ENCODE measurements at places on chromosomes 2 and 18. TPM values are rescaled to one million over a fixed set of nuclear protein-coding genes. Genes with fewer than 3 reads are reported as not detected.
A peak's percentile ranks its signal among the peaks of the same experiment; 100 is the strongest.

- no peak for DNase-seq
These were observed 71.1 kb downstream of the DOCK10 start for GRCh38 chr2:224971214-224971613.

DNA sequence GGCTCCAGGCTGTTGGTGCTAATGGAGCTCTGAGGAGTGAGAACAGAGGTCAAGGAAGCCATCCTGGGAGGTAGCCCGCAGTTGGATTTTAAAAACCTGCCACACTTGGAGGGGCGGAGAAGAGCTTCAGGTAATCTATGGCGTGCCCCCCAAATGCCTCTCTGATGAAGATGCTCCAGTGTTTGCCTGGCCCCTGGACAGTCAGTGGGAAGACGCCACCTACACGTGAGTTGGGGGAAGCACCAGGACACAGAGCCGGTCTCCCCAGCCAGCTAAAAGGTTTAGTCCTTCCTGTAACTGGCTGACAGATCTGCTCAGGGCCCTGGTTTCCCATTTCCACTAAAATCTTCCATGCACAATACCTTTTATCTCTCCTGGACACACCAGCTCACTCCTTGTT is 225.0 kb downstream of the TTC32 start:
- no peak for DNase-seq

DNA sequence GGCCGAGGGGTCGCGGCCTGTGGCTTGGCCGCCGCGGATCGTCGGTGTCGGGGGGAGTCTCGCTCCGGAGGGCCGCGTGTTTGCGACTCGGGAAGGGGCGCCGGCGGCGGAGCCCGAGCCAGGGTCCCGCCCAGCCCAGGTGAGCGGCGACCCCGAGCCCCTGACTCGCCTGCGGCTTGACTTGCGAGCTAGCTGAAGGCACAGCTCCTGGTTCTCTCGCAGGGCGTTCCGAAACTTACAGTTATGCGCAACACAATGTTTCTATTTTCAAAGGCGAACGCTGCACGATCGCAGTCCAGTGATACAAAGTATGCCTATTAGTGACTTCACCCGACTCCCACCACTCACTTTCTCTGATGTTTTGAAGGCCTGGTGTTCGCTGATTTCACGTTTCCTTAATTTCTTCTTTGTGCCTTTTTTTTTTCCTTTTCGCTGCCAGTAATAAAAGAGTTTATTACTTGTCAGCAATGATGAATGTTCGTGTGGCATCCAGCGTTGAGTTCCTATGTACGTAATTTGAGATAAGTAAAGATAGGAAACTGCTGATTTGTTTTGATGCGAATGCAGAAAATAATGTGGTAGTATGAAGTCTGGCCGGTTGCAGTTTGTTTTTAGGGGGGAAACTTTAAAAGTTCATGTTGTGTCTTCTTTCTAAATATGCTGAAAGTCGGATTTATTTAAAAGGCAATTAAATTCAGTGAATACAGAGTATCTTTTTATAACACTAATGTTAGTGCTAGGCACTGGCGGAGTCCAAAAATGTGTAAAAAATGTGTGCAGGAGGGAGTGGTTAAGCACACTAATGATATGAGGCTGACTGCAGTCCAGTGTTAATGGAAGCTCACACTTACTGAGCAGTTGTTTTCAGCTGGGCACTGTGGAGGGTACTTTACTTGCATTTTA is 706 bp downstream of the UBXN2A start:
- DNase-seq, result peak; percentile 54

- no peak for DNase-seq
These were observed 7.3 kb upstream of the ASIC4 start for GRCh38 chr2:219506802-219507526.

Gene FRZB
- polyA plus RNA-seq, result 15.7 TPM

GRCh38 chr2:205680067-205680466 is 2.2 kb upstream of the NRP2 start:
- no peak for DNase-seq

Gene LAMA1
- 100 TPM for polyA plus RNA-seq

DNA sequence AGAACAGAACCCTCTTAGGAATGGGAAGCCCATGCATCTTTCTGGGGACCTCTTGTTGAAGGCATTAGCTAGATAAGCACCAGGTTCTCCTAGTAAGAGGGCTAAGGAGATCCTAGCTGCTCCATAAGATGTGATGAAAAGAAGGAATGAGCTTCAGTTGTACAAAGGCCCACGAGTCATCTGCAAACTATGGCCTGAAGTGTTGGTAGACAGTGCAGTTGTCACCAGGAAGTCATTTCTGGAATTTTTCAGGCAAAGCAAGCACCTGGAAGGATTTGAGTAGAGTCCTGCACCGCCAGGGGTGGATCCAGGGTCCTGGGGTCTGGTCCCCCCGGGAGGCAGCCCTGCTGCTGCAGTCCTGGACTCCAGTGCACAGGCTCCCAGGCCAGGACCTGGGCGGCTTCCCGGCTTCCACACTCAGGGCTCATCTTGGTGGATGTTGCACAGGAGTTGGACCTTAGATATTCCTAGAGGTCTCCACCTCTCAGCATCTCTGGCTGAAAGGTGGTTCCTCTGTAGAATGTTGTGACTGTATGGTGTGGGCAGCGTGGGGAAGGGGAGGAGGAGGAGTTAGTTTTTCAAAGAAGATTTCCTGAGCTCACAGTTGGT is 85.3 kb downstream of the LDLRAD4 start:
- DNase-seq, result no peak

Gene C2orf66
- polyA plus RNA-seq, result 0.35 TPM

- no peak for DNase-seq
These were observed 48.0 kb upstream of the ID2 start for GRCh38 chr2:8633735-8634313.

- no peak for DNase-seq
These were observed 91.5 kb upstream of the CCBE1 start for GRCh38 chr18:59788791-59789106.

- no peak for DNase-seq
These were observed 38.3 kb downstream of the KLHL29 start for GRCh38 chr2:23423062-23423872.

Gene CYTIP
- polyA plus RNA-seq, result 1.8 TPM

- DNase-seq, result no peak
These were observed 43.2 kb downstream of the SDC1 start for GRCh38 chr2:20181761-20182160.

DNA sequence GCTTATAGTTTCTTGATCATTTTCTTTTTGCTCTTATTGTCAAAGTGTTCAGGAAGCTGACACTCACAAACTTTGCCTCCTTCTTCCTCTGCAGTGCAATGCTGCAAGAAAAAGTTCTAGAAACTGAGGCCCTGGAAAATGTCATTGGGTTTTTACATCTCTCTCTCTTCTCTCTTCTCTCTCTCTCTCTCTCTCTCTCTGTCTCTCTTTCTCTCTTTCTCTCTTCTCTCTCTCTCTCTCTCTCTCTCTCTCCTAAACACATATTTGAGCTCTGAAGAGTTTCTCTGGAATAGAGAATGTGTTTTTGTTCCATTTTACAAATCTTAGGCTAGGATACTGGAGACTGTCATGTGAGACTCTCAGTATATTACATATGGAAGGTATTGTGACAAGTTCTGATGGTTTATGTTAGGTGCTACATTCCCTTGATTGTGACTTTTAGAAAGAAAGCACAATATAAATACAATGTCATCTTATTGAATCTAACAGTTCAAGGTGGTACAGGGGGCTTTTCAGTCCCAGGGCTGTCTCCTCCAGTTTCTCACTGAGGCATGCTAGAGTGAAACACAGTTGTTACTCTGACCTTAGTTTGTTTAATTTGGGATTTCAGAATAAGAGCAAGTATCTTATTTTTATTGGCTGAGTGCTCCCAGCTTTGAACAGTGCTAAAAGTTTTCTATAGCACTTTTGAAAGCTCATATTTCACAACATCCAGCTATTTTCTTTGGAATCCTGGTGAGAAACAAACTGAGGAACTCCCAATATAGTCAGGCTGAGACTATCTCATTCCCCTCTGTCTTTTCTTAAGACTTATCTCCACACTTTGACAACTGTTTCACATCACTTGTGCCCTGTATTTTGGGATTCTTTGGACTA is 41.4 kb upstream of the EHBP1 start:
- peak; percentile 41 for DNase-seq

Gene KCNG3
- 0.86 TPM for polyA plus RNA-seq

GRCh38 chr2:33457556-33458247 is 18.7 kb upstream of the RASGRP3 start:
- no peak for DNase-seq

GRCh38 chr2:213806125-213806726 is 522.0 kb downstream of the SPAG16 start:
- DNase-seq, result no peak

Gene ALPI
- polyA plus RNA-seq, result 0.06 TPM

- DNase-seq, result no peak
These were observed 284.6 kb upstream of the UBE2E3 start for GRCh38 chr2:180695586-180696401.

DNA sequence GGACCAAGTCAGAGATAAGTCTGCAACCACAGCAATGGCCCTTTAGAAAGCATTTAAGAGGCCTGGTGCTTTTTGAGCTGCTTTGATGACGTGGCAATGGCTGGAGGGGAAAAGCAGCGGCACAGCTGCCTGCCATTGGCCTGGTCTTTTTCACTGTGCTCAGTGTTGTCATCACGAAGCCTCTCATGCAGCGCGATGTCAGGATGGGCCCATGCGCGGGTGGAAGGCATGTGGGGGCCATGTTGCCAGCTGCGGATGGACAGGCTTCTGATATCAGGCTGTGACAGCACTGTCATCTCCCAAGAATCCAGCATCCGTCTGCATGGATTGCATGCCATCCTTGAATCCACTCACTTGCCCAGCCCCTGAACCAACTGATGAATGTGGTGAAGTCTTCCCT is 204.5 kb downstream of the ACKR3 start:
- no peak for DNase-seq

Gene SIX3
- polyA plus RNA-seq, result not detected

- no peak for DNase-seq
These were observed 1.1 kb downstream of the GRP start for GRCh38 chr18:59220784-59221765.

DNA sequence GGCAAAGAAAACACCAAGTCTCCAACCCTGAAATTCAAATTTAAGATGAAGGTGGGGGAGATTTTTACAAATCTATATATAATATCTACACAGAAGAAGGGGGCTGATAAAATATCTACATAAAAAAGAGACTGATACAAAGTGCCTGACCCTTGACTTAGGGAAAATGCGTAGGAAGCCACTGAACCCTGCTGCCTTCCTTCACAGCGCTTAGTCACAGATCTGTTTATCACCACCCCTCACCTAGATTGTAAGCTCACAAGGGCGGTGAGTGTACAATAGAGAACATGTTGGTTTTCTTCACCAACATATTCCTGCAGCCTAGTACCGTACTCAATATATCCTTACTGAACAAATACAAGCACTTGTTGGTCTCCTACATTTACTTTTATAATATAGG is 54.3 kb downstream of the NOL10 start:
- DNase-seq, result no peak

DNA sequence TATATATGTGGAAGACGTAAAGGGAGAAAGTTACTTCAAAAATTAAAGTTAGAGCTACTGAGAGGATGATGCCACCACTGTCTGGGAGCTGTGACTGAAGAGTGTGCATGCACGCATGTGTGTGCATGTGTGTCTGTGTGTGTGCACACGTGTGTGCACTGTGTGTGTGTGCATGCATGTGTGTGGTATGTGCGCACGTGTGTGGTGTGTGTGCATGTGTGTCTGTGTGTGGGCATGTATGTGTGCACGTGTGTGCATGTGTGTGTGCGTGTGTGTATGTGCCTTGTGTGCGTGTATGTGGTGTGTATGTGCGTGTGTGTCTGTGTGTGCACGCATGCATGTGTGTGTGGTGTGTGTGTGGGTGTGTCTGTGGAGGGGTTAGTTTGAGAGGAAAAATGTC is 473.4 kb downstream of the CMPK2 start:
- DNase-seq, result no peak

- DNase-seq, result no peak
These were observed 25.1 kb downstream of the BAZ2B start for GRCh38 chr2:159591221-159591620.

Gene ACTR1B
- 54.2 TPM for polyA plus RNA-seq

DNA sequence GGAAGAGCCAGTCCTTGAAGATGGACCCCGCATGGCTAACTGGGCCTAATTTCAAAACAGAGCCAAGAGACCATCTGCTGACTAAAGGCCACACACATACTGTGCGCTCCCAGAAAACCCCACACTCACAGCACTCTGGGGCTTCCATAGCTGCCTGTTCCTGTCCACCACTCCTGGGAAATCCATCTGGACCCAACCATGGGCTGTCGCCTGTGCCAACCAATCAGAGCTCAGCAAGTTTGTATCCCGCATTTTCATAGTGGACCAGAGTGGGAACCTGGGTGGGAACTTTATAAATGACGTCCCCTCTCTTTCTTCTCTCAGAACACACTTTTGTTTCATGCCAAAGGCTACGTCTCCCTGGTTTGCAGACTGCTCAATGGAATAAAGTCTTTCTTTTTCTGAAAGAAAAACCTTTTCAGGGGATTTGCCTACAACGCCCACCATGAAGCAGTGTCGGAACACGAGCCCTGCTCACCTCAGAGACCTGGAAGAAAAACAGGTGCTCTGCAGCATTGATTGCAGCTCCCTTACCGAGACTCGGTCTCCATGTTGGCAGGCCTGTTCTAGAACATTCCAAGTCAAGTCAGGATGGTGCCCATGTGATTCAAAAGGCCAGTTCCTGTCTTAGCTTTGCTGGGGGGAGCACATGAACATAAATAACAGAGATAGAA is 137.2 kb upstream of the GPC1 start:
- DNase-seq, result no peak

DNA sequence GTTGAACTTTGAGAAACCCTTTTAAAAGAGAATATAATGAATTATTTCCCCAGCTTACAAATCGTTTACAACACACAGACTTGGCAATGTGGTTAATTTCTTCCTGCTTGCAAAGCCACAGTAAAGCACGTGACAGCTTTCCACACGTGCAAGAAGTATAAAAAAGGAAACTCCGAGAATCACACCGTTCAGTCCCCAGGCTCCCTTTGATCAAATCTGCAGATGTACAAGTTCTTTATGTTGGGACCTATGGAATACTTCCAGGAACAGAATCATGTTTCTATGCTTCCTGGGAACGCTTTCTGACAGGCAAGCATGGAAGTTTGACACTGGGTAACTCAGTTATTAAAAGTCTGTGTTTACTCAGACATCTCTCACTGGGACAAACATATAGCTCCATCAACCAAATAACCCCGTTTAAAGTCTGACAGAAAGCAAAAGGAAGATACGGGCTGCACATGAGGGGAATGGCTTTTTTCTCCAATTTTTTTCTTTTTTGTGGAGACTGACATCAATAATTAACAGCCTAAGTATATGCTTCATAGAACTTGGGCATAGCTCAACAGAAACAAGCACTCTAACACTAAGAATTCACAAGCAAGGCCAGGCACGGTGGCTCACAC is 134.8 kb downstream of the EIPR1 start:
- no peak for DNase-seq

GRCh38 chr2:159549234-159549633 is 67.1 kb downstream of the BAZ2B start:
- DNase-seq, result no peak

DNA sequence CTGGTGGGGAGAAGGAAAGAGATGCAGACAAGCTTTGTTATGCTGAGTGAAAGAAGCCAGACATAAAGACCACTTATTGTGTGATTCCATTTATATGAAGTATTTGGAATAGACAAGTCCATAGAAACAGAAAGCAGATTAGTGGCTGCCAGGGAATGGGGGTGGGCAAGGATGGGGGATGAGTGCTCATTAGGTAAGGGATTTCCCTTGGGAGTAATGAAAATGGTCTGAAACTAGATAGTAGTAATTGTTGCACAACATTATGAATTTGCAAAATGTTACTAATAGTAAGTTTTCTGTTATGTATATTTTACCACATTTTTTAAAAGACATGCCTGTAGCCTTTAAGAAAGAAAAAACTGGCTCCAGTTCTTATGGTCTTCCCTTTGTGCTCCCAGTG is 154.9 kb downstream of the LNPK start:
- DNase-seq, result no peak
